ENCODE measurements at places on chromosomes 11 and 22.

DNA sequence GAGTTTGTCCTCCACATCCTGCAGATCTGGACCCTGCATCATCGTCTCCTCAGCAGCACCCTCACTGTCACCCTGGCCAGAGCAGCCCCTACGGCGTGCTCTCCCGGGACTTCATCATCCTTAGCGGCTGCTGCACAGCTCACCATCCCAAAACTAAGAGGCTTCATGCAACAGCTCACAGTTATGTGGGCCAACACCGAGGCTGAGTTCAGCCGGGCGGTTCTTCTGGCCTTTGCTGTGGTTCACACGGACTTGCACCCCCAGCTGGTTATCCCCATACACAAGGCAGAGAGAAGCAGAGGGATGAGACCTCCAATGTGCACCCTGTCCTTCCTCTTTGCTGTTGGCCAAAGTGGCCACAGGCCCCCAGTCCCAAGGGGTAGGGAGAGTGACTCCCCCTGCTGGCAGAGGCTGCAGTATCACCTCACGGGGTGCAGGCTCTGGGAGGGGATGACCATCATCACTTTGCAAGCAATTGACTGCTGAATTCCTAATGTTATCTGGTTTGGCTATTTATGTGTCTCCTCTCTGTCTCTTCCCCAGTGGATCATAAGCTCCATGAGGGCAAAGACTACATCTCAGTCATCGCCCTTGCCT lies 276.8 kb downstream of the BRD1 start:
- DNase-seq = no peak

GRCh38 chr22:42873356-42873755 lies 16.3 kb upstream of the ARFGAP3 start:
- no peak for DNase-seq

- no peak for DNase-seq
Observed at GRCh38 chr11:131370090-131370751, at the start of gene NTM. Gene NTM, plus strand, starts transcription at chr11:131370615.

GRCh38 chr11:132844956-132845696 lies 687.2 kb downstream of the OPCML start:
- DNase-seq = no peak

DNA sequence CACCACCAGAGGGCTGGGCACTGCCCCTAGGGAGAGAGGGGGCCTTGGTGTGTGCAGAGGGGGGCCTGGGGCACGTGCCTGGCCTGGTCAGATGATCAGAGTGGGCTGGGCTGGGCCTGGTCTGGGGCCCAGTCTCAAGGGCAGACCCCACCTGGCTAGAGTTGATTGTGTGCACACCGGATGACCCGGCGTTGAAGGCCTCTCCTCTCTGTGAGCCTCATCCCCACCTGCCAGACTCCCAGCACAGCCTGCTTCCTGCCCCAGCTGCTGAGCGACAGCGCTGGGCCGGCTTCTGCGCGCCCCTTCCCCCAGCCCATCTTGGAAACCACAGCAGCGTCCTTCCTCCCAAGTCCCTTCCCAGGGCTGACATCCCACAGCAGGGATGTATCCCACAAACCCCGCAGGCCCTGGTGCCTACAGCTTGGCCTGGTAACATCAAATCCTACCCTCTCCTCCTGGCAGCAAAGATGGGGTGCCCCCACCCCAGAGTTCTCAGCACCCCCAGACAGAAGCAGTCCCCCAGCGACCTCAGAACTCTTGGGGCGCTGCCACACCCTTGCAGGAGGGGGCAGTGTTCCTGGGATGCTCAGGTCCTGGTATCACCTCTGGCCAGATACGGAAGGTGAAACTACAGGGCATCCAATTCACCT lies 11.0 kb upstream of the TSSC4 start:
- no peak for DNase-seq

DNA sequence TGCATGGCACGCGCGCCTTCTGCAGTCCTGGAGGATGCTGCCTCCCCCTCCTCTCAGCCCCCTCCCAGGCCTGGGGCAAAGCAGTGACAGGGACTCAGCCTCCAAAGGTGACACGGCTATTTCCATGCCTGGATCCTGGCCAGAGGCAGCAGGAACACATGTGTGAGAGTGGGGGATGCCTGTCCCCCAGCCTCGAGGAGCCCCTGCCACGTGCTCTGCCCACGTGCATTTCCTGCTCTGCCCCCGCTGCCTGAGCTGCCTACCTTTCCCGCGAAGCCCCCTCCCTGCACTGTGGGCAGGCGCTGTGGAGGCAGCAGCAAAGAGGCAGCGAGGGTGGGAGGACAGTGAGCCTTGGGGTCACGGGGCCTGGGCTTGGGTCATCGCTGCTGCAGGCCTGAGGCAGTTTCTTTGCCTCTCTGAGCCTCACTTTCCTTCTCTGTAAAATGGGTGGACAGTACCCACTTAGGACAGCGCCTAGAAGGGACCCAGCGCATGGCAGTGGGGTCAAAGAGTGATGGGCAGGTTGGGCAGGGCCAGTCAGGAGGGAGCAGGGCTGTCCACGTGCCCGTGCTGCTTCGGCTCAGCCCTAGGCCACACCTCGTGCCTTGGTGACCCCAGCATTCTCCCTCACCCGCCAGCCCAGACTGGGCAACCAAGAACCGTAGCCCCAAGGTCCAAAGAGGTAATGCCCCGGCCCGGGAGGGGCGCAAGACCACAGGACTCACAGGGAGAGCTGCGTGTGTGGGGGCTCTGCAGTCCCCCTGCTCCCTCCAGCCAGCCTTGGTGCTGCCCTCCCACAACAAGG lies 48.6 kb downstream of the FLRT1 start:
- no peak for DNase-seq

GRCh38 chr22:31125521-31126117 lies 2.9 kb downstream of the INPP5J start:
- no peak for DNase-seq

DNA sequence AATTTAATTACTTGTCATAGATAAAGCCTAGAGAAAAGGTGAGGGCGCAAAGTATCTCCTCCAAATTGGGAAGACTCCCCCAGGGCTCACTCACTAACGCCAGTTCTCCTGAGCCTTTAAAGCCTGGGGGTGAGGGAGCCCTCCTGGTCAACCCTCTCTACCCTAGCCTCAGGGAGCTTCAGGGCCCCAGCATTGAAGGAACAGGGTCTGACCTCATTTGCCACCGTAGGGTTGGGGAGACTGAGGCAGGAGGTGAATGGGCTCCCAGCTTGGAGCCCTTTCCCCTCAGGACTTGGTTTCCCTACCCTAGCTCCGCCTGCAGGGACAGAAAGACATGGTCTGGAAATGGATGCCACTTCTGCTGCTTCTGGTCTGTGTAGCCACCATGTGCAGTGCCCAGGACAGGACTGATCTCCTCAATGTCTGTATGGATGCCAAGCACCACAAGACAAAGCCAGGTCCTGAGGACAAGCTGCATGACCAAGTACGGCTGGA lies 1.7 kb downstream of the FOLR2 start:
- DNase-seq = no peak

- DNase-seq = no peak
Observed at GRCh38 chr11:131198161-131199014, 172.0 kb upstream of the NTM start.

- DNase-seq = no peak
Observed at GRCh38 chr11:87076260-87076783, 38.6 kb downstream of the TMEM135 start.

DNA sequence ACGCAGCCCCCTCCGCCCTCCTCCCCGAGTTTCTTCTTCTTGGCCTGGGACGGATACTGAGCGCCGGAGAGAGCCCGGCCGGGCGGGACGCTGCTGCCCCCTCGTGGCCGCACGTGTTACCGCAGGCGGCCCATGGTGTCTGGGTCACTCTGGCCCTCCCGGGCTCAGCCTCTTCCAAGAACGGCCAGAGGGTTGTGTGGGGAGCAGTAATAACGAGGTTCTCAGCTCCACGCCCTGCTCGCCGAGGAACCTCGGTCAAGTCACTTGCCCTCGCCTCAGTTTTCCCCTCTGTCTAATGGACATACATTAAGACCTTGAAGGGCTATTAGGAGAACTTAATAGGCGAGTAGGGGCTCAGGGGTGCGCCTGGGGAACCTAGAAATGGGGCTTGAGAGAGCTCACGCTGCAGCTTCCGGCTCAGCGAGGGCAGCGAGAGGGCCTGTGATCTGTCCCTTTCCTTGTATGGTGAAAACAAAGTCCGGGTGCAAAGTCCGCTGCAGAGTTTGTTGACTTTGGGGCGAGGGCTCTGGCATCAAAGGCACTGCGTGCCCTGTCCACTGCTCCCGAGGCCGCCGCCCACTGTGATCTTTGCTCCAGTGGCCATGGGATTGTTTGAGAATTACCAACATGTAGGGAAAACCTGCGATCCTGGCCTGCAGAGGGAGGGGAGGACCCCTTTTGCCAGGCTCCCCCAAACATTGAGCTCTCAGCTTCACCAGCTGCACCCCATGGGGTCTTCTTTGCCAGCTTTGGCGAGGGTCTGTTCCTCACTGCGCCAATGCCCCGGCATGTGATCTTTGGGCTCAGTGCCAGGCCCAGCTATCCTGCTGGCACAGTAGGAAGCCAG lies 14.4 kb upstream of the LRP5 start:
- peak; percentile 48 for DNase-seq

DNA sequence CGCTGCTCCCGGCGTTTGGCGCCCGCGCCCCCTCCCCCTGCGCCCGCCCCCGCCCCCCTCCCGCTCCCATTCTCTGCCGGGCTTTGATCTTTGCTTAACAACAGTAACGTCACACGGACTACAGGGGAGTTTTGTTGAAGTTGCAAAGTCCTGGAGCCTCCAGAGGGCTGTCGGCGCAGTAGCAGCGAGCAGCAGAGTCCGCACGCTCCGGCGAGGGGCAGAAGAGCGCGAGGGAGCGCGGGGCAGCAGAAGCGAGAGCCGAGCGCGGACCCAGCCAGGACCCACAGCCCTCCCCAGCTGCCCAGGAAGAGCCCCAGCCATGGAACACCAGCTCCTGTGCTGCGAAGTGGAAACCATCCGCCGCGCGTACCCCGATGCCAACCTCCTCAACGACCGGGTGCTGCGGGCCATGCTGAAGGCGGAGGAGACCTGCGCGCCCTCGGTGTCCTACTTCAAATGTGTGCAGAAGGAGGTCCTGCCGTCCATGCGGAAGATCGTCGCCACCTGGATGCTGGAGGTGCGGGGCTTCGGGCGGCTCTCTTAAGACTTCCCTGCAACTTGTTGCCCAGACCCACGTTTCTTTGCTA lies at the start of gene CCND1:
Gene CCND1 (plus strand): TSS at position 162 of the 587 bp plus-strand sequence. CDS start 158 bp downstream, at position 320.
- DNase-seq = peak; percentile 35

DNA sequence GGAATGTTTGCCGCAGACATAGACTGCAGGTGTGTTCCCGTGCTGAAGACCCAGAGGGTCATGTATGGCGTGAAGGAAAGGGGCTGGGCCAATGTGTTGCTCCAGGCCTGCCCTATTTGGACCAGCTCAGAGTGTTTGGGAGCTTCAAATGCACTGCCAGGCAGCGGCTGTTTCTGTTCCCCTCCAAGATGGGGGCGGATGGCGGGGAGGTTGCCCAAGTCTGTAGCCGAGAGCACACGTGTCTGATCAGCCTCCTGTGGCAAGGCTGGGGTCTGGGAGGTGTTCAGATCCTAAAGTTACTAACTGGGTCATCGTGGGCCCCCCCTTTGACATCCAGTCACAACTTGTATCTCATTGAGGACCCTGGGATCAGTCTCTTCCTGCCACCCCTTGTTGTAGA lies 45.5 kb downstream of the CACNA1I start:
- DNase-seq = no peak

DNA sequence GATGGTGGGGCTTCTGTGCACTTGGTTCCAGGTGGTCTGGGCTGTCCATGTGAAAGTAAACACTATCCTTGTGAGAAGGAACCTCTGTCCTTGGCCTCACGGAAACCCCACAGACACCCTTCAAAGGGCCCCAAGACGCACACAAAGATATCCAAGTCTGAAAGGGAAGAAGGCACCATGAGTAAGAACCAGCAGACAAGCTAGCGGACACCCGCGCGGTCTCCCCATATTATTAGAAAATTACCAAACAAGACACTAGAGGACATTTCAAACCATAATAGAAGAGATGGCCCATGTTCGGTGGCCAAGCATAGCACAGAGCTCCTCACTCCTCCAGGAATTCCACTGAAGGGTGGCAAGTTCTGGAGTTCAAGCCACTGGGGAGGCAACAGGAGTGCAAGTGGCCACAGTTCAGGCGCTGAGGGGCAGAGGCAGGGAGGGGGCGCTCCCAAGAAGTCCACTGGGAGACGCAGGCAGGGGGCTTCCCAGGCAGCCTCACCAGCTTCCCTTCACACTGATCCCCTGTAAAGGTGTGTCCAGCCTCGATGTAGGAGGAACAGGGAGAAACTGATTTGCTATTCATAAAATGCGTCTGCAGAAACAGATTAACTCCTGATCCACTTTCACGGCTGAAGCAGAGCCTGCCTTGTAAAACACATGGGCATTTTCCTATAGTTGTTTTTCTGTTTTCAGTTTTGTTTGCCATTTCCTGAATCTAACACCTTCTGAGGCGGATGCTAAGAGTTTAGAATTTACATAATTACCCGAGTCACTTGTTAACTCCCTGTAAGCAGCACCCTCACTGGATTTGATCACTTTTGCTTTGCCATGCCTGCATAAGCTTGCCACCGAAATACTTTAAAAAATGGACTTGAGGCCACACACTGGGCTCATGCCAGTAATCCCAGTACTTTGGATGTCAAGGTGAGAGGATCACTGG lies 9.1 kb upstream of the PPARA start:
- no peak for DNase-seq

- no peak for DNase-seq
Observed at GRCh38 chr11:10379871-10380568, 75.0 kb upstream of the AMPD3 start.

DNA sequence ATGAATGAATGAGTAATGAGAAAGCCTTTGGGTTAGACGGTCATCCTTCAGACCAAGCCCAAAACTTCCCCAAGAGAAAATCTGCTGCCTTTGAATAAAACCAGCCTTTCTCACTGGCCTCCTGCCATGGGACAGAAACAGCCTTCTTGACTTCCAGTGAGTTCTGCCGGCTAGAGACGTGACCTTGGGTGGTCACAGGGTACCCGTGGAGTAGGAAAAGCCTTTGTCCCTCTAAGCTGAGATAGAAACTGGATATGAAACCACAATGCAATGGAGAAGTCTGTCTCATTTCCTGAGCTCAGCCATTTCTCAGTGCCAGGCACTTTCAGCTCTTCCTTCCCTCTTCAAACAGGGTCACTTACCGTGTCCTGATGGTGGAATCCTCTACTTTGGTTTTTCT lies 21.2 kb upstream of the YWHAH start:
- no peak for DNase-seq

All from stimulated activated CD4-positive, alpha-beta T cell treated with anti-CD3 and anti-CD28 coated beads, Interleukin-15, amount 100 ng/mL, for 1 hour (primary cell).